Stimulated activated CD4-positive, alpha-beta T cell treated with anti-CD3 and anti-CD28 coated beads, TNF-alpha, amount 100 ng/mL, for 1 hour (primary cell): ENCODE measurements at places on chromosomes 7 and 10.
A peak's percentile ranks its signal among the peaks of the same experiment; 100 is the strongest.

- DNase-seq = no peak
These were observed 450.7 kb downstream of the PARD3 start for GRCh38 chr10:34364253-34365037.

DNA sequence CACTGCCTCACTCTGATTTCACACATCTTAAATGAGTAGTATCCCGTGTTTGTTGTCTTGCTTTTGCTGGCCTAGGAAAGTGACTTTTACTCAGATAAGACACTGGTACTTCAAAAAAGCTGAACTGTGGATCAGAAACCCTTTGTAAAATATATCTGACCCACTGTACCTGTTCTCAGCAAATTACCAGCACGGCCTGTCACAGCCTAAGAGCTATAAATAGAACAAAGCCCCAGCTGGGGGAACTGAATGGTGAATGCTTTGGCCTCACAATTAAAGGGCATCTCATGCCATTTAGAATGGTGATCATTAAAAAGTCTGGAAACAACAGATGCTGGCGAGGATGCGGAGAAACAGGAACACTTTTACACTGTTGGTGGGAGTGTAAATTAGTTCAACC lies 76.1 kb downstream of the CREB3L2 start:
- no peak for DNase-seq

DNA sequence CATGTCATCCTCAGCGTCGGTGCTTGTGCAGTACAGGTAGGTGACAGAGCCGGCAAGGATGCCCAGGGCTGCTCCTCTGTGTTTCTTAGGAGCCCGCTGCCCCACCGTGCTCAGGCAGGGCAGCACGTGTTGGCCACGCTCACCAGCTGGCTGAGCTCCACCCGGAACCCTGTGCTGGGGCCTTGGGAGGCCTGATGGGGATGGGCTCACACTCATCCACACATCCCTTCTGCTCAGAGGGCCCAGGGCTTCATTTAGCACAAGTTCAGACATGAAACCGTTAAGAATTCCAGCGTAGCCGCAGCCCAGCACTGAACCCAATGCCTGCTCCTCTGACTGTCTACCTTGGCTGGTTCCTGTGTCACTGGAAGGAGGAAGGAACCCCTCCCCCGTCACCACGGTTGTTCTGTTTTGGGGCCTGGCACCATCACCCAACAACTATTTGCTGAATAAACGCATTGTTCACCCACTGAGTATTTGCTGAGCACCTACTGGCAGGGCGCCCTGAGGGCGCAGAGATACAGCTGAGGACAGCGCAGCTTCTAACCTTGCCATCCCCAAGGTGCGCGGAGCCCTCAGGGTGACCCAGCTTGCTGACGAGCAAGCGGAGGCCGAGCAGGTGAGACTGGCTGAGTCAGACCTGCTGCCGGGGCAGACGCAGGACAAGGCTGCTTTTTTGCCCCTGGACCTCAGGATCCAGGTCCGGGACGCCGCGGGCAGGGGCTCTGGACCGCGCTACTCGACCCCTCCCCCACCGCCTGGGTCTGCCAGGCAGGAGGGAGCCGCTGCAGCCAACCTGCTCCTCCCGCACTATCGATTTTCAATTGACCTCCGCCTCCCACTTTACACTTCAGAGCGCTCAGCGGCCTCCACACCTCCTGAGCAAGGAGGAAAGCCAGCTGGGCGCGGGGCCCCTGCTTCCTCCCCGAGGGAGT lies 50.6 kb upstream of the RET start:
- no peak for DNase-seq

- DNase-seq = peak; percentile 23
These were observed 524 bp upstream of the PRXL2A start for GRCh38 chr10:80407812-80408241.

DNA sequence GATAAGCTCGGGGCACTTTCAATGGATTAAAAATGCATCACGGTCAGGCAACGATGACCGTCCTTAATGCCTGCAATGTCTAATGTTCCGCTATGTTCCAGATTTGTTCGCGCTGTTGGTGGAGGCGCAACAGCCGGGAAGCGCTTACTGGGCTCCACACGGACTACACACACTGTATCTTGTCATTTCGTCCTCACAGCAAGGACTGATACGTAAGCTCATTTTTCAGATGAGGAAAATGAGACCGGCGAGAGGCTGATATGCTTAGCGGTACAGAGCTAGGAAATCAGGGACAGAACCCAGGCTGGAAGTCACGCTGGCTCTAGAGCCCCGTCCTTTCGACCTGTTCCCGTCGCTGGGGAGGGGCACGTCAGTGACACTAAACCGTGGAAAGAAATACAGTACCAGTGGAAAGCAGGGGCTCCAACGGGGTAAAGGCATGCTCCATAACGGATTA lies 670 bp downstream of the TPK1 start:
- DNase-seq = no peak

GRCh38 chr10:116947841-116948529 lies 57.0 kb downstream of the SHTN1 start:
- no peak for DNase-seq

GRCh38 chr10:20006169-20006870 lies 190.1 kb downstream of the PLXDC2 start:
- DNase-seq = no peak

GRCh38 chr7:6242561-6242960 lies 29.9 kb downstream of the CYTH3 start:
- no peak for DNase-seq

- DNase-seq = no peak
These were observed 140.7 kb downstream of the SND1 start for GRCh38 chr7:127792528-127793342.

DNA sequence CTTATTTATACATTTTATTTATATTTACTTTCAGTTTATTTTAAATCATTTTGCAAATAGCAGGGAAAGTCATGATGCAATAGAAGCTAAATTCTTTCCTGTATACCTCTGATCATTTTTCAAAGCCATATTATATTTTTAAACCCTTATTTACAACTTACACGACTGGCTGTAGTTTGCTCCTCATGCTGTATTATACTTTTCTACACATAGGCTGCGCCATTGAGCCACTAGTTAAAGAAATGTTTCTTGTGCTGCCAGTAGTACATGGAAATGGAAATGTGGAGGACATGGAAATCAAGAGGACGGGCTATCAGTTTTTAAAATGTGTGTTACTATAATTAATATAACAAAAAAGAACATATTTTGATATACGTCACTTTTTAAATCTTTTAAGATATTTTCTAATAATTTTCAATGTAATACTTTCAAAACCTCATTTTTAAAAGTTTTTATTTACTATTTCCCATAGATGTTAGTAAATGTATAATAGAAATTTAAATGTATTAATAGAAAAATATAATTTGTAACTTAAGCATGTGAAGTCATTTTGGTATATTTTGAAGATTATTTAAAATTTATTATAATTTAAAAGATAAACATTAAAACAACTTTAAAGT lies 118.5 kb downstream of the VTI1A start:
- no peak for DNase-seq

- no peak for DNase-seq
These were observed 1.1 kb upstream of the AKR1B1 start for GRCh38 chr7:134459981-134460380.
